ENCODE measurements at places on chromosomes 1 and 21.

- DNase-seq, result no peak
Measured at GRCh38 chr1:199083680-199084079, 444.8 kb downstream of the PTPRC start.

GRCh38 chr1:26890467-26890796, 349 bp upstream of the GPN2 start:
- DNase-seq, result no peak

DNA sequence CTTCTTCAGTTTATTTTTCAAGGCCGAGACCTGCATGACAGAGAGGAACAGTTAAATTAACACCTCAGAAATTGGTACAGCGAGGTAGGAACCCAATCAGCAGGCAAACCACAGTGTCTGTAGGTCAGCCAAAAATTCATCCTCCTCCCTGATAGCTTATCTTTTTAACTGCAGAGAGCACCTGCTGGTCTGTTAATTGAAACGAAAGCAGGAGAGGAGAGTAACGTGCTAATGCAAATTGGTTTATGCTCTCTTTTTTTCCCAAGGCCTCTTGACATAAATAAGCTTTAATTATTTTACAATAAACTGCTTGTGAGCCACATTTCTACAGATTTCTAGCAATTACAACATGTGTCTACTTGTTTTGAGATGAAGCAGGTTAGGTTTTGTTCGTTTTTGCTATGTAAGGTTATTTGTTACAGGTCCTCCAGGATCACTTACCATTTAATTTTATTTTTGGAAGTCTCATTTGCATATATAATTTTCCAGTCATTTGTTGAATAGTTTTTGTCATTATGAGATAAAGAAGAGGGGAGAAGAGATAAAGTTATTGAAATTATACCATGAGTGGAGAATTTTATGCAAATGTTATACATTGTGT, 179.9 kb downstream of the DENND1B start:
- DNase-seq, result no peak

- no peak for DNase-seq
Measured at GRCh38 chr1:57674801-57675200, 250.9 kb upstream of the DAB1 start.

DNA sequence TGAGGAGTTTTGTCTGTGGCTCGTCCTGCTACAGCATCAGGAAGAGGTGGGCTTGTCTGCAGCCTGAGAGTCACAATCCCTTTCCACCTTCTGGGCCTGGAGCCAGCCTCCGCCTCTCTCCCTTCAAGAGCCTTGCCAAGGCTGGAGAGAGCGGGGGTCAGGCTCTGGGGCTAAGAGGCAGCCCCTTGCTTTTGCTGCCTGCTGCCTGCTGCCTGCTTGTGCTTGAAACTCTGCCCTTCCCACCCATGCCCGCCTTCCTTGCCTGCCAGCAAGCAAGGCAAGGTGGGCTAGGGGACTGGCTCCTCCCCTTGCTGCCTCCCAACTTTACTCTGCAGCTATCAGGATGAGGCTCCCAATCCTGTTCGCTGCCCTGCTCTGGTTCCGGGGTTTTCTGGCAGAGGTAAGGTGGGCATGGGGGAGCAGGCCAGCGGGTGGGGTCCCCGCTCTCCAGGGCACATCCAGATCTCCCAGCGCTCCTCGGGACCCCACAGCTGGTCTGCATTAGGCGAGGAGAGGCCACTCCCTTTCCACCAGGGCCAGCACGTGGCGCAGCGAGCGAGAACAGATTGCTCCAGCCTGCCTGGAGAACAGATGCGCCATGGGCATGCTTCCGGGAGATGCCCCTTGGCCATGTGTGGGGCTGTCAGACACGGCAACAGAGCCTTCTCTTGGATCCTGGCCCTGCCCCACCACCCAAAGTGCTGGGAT, 7.5 kb upstream of the PTPN7 start:
- no peak for DNase-seq

- DNase-seq, result no peak
Measured at GRCh38 chr1:44848456-44849181, 5.6 kb upstream of the PTCH2 start.

DNA sequence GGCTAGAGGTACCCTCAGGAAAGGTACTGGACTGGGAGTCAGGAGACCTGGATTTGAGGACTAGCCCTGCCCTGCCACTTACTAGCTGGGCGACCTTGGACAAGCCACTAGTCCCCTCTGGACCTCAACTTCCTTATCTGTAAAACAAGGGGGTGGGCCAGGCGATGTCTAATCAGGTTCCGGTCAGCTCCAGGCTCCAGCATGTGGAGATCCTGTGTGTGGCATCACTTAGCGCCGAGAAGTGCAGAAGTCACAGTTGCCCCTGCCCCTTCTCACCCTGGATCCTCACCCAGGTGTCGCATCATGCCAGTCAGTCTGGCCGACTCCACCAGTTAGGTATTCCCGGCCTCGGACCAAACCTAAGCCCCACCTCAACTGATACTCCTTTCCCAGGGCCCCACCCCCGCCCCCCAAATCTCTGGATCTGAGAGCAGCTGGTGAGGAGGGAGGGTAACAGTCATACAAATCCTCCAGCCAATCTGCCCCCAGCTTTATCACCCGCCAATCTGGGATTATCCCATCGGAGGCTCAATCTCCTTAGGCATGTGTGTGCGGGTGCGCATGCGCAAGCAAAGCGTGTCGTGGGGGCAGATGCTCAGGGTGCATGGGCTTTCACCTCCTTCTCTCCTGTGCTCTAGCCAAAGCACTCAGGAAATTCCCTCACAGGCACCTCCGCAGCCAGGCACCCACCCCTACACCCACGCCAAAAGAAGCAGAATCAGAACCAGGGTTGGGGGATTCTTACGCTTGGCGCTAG, 5.4 kb downstream of the CELF3 start:
- no peak for DNase-seq

- no peak for DNase-seq
Measured at GRCh38 chr1:105686874-105687690, 1369.4 kb upstream of the PRMT6 start.

DNA sequence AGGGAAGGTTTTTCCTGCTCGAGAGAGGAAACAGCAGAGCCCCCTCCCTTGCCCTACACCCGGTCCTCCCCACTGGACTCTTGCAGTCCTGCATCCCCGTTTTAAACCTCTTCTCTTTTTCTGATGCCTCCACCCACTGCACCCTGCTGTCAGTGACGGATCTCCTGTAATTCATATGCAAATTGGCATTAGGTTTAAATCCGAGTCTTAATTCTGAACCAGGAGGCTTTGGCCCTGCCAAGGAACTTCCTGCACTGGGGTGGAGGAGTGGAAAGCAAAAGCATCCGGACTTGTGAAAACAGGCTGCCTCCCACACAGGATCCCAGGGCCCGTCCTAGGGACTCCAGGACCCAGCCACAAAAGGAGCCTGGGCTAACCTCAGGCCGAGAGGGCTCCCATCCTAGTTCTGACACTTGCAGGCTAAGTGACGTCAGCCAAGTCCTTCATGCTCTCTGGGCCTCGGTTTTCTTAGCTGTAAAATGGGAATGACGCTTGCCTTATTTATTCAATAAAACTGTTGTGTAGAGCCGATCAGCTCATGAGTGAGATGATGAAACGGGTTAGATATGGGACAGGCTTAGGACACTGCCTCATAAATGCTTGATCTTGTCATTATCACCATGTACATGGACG, 613.3 kb downstream of the AJAP1 start:
- no peak for DNase-seq

GRCh38 chr1:79151006-79151796, 144.7 kb upstream of the ADGRL4 start:
- no peak for DNase-seq

GRCh38 chr1:173413271-173413707, 63.8 kb upstream of the PRDX6 start:
- no peak for DNase-seq

- no peak for DNase-seq
Measured at GRCh38 chr1:98898940-98899339, 105.7 kb downstream of the PLPPR5 start.

DNA sequence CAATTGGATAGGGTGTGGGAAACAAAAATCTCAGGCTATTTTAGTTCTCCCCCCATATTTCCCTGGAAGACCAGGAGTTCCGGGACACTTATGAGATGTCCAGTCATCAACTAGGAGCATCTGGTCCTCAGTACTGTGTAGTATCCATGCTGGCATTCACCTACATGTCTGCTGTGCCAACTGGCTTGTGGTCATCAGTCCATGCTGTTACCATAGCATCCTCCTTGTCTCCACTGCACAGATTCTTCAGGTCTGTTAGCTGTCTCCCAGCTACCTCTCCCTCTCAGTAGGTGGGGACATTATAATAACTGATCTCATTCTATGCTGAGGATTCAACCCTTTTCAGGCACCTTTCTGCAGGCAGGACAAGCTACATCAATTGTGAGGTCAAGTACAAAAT, 302.9 kb downstream of the BARHL2 start:
- no peak for DNase-seq
